HEK293T (cell line): ENCODE measurements at places on chromosomes 2 and 18.
A peak's percentile ranks its signal among the peaks of the same experiment; 100 is the strongest.

DNA sequence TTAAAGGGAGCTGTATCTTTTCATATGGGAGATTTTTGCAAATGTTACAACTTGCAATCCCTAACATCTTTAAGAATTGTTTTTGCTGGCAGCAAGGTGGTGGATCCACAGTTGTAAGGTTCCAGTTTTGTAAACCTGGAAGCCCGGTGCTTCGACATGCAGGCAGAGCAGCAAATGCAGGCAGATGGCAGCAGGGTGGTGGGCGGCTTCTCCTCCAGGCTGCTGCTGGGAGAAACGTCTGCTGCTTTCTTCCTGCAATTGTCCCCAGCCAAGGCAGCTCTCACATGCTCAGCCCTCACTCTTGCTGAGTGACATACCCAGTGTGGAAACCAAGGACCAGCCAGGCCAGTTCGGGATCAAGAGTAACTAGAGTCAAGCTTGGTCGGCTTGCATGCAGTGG, 166.0 kb downstream of the SEPTIN10 start:
- no peak for DNase-seq

DNA sequence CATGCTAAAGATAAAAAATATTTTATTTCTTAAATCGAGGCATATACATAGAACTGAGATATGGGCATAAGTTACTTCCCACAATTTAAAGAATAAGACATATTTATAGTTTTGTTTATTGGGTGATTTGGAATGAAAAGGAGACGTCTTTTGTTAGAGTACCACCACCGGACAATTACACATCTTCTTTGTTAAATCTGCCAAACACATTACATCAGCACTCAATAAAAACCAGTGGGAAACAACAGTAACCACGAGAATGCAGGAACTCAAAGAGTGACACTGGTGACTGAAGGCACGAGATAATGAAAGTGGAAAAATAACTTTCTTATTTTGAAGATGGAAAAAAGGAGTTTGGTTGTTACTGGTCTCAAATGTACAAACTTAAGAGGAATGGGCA, 92.6 kb upstream of the TFCP2L1 start:
- DNase-seq, result no peak

GRCh38 chr2:64751286-64752260, 97.9 kb upstream of the SERTAD2 start:
- DNase-seq, result peak; percentile 37

- no peak for DNase-seq
These were observed 51.8 kb downstream of the FSIP2 start for GRCh38 chr2:185790361-185790760.

DNA sequence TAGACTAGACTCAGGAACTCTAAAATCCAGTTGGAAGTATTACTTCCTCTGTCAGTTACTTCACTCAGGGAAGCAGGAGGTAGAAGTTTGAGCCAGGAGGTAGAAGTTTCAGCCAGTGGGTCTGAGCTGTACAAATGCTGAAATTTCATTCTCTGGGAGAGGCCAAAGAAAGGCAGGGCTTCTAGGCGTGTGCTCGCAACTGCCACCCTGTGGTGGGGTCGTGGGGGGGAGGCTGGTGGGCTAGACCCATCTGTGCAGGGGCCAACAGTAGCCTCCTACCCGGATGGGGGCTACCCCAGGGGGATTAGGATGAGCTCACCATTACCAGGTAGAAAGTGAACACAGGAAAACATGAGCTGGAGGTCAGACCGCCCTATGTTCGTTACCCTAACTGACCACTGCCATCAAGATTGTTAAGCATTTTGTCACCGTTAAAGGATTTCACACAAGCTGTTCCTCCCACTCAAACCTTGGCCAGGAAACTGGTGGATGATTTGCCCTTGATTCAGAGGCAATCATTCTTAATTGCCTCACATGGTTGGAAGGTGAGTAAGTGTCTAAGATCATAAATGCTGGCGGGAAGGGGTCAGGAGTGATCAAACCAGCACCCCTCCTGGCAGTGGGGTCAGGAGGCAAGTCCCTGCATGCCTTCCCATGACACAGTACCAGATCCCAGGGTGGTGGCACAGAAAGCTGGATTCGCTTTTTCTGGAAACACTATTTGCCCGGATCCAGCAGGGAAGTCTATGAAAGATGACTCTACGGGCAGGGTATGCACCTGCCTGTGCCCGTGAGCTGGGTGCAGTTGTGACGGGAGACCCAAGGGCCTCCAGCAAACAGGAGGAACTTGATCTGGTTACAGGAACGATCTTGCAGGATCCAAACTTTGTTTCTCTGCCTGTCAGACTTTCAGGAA, 5.2 kb upstream of the FHL2 start:
- DNase-seq, result no peak

DNA sequence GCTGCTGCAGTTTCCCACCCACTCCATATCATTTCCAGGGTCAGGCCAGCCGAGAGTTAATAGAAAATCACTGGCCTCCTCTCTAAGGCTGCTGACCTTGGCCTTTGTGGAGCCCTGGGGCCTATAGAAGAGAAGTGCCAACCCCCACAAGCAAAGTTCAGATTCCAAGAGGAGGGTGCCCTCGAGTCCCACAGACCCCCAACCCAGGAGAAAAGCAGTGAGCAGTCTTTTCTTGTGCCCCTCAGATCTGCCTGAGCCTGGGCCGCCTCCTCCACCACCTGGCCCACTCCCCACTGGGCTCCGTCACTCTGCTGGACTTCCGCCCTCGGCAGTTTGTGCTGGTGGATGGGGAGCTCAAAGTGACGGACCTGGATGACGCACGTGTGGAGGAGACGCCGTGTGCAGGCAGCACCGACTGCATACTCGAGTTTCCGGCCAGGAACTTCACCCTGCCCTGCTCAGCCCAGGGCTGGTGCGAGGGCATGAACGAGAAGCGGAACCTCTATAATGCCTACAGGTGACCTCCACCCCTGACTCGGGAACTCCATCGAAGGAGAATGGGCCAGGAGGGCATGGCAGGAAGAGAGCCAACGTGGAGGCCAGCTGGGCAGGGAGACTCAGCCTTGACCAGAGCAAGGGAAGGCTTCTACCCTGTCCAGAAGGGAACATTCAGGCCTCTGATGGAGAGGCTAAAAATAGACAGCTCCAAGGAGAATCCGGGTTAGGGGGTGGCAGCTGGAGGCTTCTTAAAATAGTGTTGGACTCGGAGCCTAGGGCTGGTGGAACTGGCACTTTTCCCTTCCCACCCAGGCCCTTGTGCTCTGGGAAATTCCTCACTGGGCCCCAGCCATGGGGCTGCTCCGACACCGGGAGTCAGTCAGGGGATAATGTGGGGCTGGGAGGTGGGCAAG, 6.2 kb downstream of the PKDCC start:
- DNase-seq, result no peak
